ENCODE measurements at places on chromosomes 16 and 17.

DNA sequence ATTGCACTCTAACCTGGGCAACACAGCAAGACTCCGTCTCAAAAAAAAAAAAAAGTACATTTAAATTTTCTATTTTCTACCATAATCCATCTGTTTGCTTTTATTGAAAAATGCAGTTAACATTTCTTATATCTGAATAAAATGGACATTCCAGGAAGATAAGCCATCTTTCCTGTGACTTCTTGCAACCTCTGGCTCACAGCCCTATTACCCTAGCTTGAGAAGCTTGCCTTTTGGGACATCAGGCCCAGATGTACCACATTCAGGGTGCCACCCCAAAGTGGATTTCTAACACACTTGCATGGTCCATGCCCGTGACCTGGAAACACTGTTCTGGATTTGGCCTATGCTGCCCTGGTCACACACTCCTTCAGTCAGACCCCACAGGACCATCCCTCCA lies 30.1 kb upstream of the DDX52 start:
- ATAC-seq = no peak

- no peak for ATAC-seq
Observed at GRCh38 chr16:719815-720446, 1.0 kb upstream of the ANTKMT start.

- no peak for ATAC-seq
Observed at GRCh38 chr16:84184775-84185174, 2.1 kb downstream of the TAF1C start.

- no peak for ATAC-seq
Observed at GRCh38 chr16:20517149-20517548, 59.0 kb downstream of the ACSM2B start.

DNA sequence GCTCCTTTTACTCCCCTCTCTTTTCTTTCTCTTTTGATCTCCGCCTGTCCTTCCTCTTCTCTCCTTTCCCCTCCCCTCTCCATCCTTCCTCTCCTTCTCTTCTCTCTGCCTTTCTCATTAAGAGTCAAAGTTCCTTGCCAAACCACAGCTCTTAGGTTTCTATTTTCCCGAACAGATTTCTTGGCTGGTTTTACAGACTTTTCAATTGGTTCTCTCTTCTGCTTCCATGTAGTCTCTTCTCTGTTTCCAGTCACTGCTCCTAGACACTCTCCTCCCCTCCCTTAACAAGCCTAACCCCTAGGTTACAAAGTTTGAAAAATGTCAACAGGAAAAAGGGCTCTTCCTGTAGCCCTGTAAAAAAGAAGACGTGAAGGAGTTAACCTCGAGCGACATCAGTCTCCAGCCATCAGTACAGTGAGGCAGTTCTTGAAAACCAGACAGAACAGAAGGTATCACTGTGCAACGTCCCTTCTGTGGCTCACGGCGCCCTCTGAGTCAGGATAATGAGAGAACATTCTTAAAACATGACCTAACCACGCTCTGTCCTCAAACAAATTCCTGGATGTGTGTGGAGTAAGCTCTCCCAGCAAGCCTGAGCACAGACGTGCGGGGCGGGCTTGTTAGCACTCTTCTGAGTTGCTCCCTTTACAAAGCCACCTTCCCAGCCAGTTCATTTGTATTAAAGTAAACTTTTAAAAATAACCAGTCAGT lies 11.6 kb upstream of the MARCHF10 start:
- no peak for ATAC-seq

DNA sequence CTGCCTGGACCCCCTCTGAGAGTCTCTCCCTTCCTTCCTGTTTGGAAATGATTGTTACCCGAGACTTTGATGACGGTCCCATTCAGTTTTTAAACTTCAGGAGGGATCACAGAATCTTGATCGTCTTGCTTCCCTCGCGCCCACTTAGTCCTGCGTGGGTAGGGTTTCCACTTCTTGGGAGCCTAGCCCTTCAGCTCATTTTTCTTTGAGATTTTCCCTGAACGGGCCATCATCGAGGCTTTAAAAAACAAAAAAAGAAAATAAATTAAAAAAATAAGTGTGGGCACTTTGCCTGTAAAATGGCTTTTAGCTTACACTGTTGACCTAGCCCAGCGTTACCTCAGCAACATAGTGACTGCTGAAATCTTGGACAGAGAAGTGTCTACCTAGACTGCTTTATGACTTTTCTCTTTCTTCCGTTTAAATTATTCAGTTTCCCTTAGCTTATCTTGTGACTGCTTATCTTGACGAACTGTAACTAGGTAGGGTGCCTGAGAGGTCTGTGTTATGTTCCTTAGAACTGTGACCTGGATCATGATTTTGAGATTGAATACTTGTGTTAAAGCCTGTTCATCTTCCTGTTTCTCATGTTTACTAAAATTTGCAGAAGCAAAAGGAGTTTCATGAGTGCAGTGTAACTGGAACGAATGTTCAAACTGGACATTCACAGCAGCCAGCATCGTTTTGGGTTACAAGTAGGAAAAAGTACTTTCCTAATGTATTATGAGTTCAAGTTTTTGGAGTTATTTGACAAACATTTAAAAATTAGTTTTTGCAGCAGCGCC lies 874 bp downstream of the WWP2 start:
- peak; percentile 84 for ATAC-seq

DNA sequence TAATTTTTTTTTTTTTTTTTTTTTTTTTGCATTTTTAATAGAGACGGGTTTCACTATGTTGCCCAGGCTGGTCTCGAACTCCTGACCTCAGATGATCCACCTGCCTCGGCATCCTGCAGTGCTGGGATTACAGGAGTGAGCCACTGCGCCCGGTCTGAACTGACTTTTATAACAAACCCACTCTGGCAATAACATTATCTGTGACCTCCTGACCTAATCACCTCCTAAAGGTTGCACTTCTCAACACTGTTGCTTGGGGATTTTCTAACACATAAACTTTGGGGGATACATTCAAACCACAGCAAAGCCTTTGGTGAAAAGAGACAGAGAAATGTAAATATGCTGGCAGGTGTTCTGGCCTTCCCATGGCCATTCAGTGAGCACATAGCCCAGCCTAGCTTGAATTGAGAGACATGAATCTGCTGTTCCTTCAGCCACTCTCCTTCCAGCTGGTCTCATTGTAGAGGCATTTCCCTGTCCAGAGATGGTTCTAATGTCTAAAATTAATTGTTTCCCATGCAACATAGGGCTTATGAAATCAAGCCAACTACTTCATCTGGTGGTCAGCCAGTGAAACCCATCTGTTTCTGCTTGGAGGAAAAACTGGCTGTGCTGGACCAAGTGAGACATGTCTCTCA lies 28.3 kb downstream of the LYRM1 start:
- no peak for ATAC-seq

DNA sequence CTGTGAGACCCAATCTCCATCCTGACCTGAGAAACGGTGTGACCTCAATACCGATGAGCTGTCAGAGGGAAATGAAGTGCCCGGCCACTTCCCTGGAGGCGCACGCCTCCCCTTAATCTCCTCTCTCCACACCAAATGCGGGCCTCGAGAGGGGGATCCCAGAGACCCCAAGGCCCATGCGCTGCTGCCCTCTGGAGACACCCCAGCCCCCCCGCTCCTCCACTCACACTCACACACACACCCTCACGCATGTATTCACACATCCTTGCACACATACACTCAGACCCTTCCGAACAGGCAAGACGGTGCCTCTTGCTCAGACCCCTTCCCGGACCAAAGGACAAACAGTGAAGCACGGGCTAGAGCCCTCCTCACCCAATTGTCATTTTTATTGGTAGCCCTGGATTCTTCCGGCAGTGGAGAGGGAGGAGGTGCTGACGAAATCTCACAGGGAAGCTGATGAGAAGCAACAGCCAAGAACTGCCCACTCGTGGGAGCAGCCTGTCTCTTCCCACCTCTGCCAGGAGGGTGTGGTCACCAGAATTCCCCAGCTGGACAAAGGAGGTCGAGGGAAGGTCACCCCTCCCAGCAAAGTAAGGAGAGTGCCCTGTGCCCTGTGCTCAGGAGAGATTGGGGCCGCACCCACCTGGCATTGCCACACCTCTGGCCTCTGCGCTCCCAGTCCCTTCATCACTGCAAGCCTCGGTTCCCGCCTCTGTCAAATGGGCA lies 136.0 kb upstream of the TNRC6C start:
- ATAC-seq = no peak

DNA sequence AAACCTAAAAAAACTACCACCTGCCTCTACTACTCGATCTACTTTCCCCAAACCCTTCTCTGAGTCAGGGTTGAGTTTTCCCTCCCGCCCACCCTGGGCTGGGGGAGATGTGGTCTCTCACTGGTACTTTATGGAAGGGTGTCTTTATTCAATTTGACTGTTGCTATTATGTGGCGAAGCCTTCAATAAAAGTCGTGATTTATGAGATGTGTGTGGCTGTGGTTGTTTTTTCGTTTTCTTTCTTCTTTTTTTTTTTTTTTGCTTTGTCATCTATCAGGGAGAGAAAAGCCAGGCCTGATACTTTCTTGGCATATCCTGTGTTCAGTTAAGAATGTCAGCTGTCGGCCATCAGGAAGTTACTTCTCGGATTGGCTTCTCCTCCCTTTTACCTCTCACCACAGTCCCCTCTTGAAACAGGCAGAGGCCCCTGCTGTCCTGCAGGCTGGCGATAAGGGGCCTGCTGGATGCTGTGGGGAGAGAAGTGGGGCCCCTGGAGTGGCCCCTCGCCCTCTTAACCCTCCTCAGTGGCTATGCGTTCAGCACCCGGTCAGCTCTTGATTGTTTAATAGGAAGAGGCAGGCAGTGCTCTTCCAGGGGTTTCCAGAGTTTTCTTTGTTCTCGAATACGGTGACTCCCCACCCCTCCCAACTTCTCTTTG lies 123.0 kb downstream of the MSI2 start:
- no peak for ATAC-seq

- ATAC-seq = no peak
Observed at GRCh38 chr16:58329135-58329534, 34.3 kb upstream of the PRSS54 start.

DNA sequence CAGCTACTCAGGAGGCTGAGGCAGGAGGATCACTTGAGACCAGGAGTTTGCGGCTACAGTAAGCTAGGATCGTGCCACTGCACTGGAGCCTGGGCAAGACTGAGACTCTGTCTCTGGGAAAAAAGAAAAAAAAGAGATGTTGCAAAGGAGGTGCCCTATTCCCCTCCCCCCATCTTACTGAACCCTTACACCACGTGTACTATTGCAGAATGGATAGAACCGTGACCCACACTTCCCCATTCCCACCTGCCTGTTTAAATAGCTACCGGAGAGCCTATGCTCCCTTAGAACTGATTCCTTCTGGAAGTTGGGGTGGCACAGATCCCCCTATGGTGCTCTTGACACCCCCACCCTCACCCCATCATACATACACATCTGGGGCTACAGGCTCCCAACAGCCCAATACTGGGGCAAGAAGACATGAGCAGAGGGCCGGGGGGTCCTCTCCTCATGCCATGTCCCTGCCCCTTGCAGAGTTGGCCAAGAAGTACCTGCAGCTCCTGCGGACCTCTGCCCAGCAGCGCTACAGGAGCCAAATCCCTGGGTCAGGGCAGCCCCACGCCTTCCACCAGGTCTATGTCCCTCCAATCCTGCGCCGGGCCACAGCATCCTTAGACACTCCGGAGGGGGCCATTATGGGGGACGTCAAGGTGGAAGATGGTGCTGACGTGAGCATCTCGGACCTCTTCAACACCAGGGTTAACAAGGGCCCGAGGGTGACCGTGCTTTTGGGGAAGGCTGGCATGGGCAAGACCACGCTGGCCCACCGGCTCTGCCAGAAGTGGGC lies 35.7 kb downstream of the NLRC5 start:
- no peak for ATAC-seq

DNA sequence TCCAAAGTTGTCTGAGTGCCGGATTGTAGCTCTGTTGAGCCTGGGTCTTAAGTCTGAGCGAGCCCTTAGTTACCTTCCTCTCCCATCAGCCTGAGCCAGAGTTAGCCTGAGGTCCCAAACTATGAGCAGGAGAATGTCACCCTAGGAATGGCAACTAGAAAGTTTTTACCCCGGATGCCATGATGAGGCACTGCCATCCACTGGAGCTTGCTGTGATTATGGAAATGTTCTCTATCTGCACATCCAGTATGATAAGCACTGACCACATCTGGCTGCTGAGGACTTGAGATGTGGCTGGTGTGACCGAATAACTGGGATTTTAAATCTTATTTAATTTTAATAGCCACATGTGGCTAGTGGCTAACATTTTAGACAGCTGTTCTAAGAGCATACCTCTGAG lies 550.0 kb downstream of the CDH13 start:
- no peak for ATAC-seq

GRCh38 chr16:86214326-86215232 lies 295.7 kb upstream of the FOXF1 start:
- no peak for ATAC-seq

DNA sequence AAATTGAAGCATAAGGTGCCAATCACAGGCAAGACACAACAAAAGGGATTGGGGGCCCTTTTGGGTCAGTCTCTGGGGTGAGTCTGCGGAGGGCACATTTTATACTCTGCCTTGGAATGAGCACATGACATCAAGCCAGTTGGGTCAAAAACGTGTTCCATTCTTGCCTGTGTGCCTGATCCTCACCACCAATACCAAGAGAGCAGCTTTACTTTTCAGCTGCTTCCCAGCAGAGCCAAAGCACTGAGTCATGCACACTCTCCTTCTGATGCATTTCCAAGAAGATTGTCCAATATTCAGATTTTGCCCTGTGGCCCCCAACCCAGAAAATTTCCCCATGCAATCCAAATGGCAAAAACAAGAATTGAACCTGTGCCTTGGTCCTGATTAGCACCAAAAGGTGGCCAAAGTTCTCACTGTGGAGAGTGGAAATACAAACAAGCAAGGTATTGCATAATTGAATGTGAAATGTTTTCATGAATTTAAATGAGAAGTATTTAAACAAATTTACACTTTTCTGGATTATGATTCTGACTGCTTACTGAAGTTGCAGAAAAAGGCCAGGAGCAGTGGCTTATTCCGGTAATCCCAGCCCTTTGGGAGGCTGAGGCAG lies 217.8 kb upstream of the SOX9 start:
- ATAC-seq = no peak

DNA sequence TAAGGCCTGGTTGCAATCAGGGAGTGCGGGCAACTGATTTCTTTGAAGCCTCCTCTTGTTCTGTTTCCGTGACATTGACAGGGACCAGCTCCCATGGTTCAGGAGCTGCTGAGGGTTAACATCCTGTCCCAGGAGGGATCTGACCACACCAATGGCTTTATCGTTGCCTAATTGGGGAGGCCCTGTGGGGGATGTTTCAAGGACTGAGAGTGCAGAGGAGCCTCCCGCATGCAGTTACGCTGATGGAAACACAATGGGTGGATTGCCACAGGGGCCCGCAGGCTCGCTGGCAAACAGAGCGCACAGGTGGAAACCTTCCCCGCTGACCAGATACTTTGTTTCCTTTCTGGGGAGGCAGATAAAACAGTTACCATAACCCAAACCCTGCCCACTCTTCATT lies 23.8 kb upstream of the ABCC1 start:
- no peak for ATAC-seq

GRCh38 chr16:72844225-72844920 lies 203.6 kb downstream of the ZFHX3 start:
- peak; percentile 38 for ATAC-seq

DNA sequence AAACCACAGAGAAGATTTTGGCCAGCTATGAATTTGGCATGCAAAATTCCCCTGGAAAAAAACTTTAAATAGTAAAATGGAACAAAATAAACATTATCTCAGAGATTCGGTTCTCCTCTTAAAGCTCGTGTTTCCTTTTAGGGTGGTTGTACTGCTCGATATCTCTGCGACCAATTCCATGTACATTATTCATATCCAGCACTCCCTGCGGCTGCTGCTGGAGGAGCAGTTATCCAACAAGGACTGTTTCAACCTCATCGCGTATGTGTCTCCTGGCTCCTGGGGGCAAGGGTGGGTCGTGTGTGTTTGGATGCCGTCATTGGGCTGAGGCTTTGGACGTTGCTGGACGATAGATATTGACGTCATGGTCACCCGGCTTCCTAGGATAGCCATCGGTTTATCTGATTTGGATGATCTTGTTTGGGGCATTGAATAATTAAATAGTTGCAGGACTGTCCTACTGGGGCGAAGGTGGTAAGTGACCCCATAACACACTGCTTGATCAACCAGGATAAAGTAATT lies 33.8 kb downstream of the VWA3A start:
- no peak for ATAC-seq
